ENCODE measurements at places on chromosomes 11 and 22.

- DNase-seq = no peak
Observed at GRCh38 chr11:89433278-89433677, 57.9 kb downstream of the NOX4 start.

DNA sequence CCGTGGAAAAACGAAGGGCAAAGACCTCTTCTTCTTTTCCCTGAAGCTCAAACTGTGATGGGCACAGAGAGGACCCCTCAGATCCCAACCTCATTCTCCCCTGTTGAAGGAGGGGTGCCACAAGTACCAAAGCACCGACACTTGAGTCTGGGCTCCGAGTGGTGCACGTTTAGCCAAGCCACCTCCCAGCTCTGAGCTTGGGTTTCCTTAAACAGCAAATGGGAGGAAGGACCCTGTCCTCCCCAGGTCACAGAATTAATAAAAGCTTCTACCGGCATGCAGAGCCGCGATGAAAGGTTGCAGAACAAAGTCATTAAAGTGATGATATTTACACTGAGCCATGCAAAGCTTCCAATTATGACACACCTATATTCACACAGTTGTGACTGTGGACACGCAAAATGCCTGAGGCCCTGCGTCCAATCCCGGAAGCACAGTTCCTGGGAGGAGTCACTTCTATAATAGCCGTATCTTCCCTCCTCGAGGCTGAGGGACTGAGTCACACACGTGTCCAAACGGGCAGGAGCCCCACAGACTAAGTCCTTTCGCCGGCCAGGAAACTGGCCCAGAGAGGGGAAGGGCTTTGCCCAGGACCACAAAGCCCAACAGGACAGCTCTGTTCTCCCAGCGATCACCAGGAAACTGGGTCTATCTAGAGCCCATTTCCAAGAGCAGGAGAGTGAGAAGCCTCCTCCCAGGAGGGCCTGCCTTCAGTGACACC, 922 bp upstream of the CSNK1E start:
- DNase-seq = peak; percentile 80

GRCh38 chr22:35986088-35986487, 42.5 kb downstream of the RBFOX2 start:
- DNase-seq = no peak

- no peak for DNase-seq
Observed at GRCh38 chr11:102843489-102843888, at the start of gene MMP3. Gene MMP3 (minus strand): TSS chr11:102843609. CDS start chr11:102843546, 63 bp downstream.
